ENCODE measurements at places on chromosomes 16 and 17.

DNA sequence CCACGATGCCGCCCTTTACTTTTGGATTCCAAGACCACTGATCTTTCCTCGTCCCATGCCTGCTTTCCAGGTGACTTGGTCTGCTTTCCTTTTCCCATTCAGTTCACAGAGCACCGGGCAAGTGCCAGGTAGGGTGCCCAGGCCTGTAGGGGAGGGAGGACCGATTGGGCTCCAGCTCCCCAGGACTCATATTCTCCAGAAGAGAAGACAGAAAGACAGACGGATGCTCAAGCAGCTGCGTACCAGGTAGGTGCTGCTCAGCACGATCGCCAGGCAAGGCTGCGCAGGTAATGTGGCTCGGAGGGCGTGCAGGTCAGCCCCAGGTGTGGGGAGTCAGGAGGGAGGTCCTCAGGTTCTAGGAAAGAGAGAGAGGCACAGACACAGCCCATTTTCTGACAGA is 67.5 kb upstream of the ZNF423 start:
- no peak for DNase-seq

DNA sequence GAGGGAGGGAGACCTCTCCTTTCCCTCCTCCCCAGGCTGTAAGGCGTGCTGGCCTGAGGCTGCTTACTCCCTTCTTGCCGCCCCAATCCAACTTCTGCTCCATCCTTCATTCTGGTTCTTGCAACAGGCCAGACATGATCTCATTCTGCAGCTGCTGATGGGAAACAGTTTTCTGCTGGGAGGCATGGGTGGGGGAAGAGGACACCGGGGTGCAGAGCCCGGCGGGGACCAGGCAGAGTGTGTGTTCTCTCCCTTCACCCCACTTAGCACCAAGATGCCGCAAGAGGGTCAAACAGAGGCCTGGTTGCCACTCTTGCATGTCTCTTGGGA is 1.4 kb downstream of the SARM1 start:
- DNase-seq = no peak

GRCh38 chr17:40317345-40317873 is 8.4 kb downstream of the RARA start:
- DNase-seq = no peak

DNA sequence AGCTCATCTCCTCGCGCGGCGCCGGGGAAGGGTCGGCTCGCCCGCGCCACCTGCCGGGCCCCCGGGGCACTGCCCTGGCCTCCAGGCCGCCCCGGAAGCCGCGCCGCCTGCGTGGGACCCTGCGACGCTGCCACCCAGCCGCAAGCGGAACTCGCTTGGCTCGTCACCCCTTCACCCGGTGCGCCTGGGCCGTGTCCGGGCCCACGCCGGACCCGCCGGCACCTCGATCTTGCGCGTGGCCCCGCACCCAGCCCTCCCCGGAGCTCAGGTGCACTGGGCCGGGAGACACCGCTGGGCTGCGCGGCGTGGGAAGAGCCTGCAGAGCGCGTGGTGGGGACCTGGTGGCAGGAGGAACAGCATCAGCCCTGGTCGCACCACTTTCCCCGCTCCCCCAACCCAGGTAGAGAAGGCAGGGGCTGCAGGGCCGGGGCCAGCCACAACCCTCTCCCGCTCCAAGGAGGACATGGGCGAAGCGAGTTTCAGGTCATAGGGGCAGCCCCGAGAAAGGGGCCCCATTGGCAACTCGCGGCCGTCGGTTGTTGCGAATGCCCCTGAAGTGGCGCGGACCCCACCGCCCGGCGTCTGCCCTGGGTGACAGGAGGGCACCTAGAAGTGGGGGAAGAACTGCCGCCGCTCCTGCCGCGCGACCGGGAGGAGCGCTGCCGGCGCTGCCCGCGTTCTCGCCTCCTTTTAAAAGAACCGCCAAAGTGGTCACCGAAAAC is 363 bp upstream of the MIF4GD start:
- DNase-seq = no peak

- no peak for DNase-seq
These were observed 316.3 kb downstream of the SEC14L1 start for GRCh38 chr17:77456951-77457548.

DNA sequence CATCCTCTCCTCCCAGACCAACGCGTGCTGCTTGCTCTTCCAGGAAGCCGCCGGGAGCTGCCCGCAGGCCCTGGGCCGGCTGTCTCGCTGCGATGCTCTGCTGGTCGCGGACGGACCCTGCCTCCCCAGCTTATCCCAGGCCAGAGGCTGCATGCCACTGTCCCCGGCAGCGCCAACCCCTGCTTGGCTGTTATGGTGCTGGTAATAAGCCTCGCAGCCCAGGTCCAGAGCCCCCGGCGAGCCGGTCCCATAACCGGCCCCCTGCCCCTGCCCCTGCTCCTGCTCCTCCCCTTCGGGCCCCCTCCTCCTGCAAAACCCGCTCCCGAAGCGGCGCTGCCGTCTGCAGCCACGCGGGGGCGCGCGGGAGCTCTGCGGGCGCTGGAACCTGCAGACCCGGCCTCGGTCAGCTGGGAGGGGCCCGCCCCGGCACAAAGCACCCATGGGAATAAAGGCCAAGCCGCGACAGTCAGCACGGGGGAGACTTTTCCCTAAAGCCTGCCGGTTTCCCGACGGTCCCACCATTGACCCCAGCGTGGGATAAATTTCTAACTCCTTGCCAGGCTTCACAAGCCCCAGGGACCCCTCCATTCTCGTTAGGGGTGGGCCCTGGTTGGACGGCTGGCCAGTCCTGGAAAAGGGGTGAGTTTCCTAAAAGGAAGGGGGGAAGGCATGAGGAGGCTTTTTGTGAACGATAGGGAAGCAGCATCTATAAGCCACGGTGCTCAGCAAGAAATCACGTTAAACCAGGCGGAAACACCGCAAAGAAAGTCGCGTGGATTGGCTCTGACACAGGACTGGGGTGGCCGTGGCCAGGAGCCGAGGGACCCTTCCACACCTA is 11.2 kb downstream of the ENPP7 start:
- no peak for DNase-seq

DNA sequence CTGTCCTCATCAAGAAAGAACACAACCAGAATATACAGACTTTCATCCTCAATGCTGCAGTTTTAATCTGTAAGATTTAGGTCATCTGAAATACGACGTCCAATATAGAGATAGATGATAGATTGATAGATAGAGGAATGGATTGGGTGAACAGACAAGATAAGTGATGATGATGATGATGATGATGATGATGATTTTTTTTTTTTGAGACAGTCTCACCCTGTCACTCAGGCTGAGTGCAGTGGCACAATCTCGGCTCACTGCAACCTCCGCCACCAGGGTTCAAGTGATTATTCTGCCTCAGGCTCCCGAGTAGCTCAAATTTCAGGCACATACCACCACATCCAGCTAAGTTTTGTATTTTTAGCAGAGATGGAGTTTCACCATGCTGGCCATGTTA is 56.3 kb upstream of the ADAMTS18 start:
- DNase-seq = no peak

GRCh38 chr17:29771546-29771945 is 148.8 kb upstream of the CORO6 start:
- no peak for DNase-seq

DNA sequence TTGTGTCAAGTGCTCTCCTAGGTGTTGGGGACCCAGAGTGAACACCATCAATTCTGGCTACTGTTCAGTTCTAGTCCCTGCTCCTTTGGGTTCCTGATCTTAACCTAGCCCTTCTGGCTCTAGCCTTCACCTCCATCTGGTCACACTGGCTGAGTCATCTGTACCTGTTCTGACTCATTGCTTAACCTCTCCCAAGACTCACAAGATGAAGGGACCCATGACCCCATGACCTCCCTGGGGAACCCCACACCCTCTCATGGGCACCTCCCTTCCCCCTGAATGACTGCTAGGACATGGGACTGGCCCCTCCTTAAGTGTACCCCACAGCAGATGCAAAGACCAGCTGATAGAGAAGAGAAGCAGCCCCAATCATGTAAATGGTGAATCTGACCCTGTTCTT is 345.8 kb upstream of the CDH5 start:
- DNase-seq = no peak

GRCh38 chr16:9159839-9160550 is 68.6 kb downstream of the HAPSTR1 start:
- DNase-seq = no peak

- no peak for DNase-seq
These were observed 11.7 kb upstream of the SLC47A2 start for GRCh38 chr17:19728084-19728495.

DNA sequence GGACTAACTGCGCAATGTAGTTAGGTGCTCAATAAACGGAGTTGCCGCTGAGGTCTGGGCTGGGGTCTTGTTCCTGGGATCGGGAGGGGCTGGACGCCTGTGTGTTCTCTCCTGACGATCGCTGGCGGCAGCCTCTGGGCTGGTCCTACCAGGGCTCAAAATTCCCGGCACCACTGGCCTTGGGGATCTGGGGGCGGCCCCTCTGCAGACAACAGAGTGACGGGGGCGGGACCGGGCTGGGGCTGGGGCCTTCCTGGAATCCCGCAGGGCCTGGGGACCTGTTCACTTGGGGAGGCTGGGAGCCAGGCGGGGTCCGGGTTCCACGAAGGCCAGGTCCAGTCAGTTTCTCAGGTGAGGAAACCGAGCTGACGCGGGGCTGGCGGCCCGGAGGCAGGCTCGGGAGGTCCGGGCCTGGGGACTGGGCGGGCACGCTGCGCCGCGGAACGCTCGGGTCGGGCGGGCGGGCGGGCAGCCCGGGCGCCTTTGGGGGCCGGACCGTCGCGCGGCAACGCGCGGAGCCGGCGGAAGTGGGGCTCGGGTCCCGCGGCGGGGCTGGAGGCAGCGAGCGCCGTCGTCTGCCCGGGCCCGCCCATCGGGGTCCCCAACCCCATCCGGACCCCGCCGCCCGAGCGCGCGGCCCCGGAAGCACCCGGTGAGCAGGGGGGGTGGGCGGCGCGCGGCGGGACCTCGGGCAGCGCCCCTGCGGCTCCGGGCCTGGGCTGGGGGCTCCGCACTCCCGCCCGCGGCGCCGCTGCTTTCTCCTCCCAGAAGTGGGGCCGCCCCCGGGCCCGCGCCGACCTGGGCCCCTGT is at the start of gene PIGQ:
Gene PIGQ, plus strand, starts transcription at position 524 of the 810 bp plus-strand sequence. CDS start 4,107 bp downstream, outside the sequence.
- no peak for DNase-seq

DNA sequence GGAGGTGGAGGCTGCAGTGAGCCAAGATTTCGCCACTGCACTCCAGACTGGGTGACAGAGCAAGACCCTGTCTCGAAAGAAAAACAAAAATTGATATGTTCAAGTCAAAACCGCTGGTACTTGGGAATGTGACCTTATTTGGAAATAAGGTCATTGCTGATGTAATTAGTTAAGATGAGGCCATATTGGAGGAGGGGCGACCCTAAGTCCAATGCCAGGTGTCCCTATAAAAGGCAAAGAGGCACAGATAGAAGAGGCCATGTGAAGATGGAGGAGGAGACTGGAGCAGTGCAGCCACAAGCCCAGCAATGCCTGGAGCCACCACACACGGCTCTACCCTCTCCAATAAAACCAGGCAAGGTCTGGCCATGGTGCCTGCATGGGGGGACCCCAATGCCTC is 50.8 kb upstream of the JPH3 start:
- DNase-seq = no peak

DNA sequence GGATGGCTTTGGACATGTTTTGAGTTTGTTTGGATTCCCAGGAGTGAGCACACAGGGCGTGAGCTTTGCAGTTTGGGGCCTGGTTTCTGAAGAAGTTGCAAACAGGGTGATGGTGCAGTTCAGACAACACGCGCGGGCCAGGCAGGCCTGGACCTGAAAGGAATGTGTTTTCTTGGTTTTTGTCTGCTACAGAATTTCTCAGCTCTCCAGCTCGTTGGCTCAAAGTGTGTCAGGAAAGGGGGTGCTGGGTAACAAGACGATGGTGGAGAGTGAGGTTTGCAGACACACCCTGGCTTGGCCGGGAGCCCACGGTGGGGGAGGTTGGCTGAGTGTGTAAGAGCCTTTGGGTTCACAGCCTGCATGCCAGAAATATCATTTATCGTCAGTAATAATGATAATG is 82.3 kb downstream of the CMIP start:
- no peak for DNase-seq

- DNase-seq = no peak
These were observed 2032.8 kb downstream of the TP53TG3F start for GRCh38 chr16:35492225-35492624.

DNA sequence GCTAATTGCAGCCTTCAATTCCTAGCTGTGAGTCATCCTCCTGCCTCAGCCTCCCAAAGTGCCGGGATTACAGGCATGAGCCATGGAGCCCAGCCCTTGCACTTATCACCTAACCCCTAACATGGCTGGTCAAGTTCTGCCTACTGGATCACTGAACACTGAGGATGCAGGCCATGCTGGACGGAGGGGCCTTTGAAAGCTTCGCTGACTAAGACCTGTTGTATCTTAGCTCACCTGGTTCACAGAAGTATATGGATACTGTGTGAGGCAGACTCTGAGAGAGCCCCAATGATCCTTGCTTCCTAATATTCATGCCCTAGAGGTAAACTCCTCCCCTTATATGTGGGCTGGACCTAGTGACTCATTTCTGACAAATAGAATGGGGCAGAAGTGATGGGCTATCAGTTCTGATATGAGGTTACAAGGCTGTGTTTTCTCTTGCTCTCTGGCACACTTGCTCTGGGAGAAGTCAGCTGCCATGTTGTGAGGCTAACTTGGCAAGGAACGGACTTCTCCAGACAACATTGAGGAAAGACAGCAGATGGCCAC is 11.7 kb upstream of the TMIGD1 start:
- no peak for DNase-seq

DNA sequence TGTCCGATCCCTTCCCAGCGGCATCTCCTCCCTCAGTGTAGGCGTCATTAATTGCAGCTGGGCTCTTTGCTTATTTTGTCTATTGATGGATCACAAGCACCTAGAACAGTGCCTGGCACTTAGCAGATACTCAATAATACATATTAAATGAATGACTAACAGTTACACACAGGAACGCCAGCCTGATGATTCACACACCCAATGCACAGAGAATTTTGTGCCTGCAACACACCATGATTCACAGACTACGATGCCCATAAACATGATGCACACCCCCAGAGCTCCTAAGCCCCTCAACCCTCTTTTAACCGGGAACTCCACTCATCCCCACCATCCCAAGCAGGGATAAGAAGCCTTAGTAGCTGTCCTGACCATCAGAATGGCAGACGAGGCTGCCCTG is 66.6 kb upstream of the TMEM97 start:
- DNase-seq = no peak

DNA sequence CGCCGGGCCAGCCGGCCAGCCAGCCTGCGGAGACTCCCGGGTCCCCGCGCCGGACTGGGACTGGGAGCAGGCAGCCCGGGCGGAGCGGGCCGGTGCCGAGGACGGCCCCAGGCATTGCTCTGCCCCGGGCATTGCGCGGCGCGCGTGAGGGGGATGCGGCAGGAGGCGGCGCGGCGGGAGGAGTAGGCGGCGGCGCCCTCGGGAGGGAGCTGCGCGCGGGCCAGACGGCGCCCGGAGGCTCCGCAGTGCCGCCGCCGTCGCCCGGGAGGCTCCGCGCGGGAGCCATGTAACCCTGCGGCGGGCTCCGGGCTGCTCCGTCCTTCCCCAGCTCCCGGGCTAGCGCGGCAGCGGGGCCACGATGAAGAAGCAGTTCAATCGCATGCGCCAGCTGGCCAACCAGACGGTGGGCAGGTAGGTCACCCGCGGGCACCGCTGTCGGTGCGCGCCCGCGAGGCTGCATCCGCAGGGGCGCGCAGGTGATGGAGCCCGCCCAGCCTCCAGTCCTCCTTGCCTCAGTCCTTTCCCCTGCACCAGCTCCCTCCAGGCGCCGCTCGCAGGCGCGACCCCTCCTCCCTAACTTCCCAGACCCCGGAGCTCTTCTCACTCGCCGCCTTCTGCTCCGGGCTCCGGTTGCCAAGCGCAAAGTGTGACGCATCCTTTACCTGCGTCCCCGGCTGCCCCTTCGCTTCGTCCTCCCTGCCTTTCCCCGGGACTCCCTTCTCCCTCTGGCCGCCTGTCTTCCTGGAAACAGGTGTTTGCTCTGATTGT is at the start of gene ARHGAP44:
Gene ARHGAP44, plus strand, starts transcription at position 18 of the 768 bp plus-strand sequence. Its CDS starts 341 bp downstream, at position 359.
- DNase-seq = no peak

Data from epithelial cell of proximal tubule (primary cell).